Endothelial cell (in vitro differentiated cells): ENCODE measurements at places on chromosomes 5 and 9.

GRCh38 chr5:63211448-63212132 lies 633.0 kb downstream of the LRRC70 start:
- DNase-seq = no peak

- DNase-seq = no peak
These were observed 136.6 kb upstream of the HAND1 start for GRCh38 chr5:154614595-154614994.

GRCh38 chr5:116652196-116652729 lies 77.6 kb upstream of the SEMA6A start:
- DNase-seq = no peak

DNA sequence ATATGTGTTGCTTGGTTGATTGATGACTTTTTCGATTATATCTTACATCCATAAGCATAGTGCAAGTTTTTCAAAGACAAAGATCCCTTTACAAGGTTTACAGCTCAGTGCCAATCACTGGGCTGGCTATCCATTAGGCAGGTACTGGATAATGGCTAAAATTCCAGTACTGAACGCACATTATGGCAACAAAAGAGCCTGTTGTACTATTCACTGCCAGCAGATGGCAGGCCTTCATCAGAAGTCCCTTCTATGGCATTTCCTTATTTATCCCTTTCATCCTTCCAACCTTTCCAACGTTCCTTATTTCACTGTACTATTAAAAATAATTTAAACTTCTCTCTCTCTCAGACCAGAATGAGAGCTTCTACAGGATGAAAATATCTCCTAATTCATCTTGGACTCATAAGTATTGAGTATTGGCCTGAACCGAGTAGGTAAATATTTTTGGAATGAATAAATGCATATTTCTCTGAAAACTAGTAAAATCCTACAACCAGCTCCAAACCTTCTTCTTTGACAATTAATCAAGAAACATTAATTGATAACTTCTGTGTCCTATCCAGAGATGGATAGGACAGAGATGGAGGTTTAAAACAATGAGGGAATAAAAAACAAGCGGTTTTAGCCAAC lies 6.7 kb upstream of the WNT8A start:
- peak; percentile 65 for DNase-seq

GRCh38 chr5:132480042-132480441 lies 10.5 kb downstream of the IRF1 start:
- no peak for DNase-seq

DNA sequence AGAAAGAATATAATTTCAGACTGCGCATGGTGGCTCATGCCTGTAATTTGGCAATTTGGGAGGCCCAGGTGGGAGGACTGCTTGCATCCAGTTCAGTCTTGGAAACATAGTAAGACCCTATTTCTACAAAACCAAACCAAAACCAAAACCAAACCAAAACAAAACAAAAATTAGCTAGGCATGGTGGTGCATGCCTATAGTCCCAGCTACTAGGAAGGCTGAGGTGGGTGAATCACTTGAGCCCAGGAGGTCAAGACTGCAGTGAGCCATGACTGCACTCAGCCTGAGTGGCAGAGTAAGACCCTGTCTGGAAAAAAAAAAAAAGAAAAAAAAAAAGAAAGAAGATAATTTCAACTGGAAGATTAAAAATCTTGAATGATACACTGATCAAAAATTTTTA lies 137.0 kb upstream of the ACOT12 start:
- no peak for DNase-seq
